Hematopoietic multipotent progenitor cell treated with erythropoietin and hydrocortisone succinate and interleukin-3 and kit ligand, for 15 days (in vitro differentiated cells): ENCODE measurements at places on chromosomes 3 and 15.

- DNase-seq: no peak
Measured at GRCh38 chr15:62545467-62546227, 380.6 kb upstream of the C2CD4B start.

- no peak for DNase-seq
Measured at GRCh38 chr3:78348664-78349063, 1308.8 kb downstream of the ROBO2 start.

DNA sequence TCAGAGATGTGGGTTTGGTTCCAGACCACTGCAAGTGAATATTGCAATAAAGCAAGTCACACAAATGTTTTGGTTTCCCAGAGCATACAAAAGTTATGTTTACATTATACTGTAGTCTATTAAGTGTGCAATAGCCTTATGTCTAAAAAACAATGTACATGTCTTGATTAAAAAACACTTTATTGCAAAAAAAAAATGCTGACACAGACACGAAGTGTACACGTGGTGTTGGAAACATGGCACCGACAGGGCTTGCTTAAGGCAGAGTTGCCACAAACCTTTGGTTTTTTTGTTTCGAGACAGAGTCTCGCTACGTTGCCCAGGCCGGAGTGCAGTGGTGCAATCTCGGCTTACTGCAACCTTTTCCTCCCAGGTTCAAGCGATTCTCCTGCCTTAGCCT is 50.1 kb downstream of the RAB11A start:
- DNase-seq: no peak

DNA sequence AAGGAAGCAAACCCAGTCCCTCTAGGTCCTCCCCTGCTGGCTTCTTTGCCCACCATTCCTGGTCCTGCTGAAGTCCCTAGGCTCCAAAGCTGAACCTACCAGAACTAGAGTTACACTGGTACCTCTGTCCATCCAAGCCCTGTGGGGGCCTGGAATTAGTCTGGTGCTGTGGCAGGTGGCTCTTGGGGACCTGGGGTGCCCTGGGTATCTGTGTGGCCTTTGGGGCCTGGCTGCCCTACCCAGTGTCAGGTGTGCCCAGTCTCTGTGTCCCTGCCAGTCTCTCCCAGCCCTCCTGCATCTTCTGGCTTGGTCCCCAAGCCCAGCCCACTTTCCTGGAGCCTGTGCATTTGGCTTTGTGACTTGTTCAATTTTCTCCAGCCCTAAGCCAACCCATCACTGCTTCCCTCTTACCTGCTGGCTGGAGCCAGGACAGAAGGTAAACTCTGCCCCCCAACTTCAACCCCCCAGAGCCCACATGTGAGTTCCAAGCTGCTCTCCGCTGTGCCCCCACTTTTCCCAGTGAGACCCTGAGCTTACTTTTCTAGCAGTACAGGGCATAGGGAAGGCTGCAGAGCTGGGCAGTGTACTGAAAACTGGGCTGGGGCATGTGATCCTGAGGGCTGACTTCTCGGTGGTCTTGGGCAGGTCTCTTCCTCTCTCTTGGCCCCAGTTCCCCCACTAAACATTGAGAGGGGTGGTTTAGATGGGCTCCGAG is 28.3 kb upstream of the HHATL start:
- DNase-seq: no peak

DNA sequence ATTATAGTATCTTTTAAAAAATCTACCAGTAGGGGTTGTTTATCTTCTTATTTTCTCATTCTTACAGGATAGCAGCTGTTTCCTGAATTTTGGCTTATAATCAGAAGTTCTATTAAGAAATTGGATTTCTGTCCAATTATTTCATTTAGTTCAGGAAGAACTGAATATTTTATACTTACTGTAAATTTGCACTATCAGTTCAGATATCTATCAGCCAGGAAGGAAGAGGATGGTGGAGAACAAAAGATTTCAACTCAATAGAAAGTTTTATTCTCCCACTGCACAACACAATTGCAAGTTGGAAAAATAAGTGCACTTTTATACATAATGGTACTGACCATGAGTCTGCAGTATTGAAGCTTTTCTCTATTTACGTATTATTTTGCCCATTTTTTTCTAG is 400.9 kb downstream of the PLOD2 start:
- no peak for DNase-seq

DNA sequence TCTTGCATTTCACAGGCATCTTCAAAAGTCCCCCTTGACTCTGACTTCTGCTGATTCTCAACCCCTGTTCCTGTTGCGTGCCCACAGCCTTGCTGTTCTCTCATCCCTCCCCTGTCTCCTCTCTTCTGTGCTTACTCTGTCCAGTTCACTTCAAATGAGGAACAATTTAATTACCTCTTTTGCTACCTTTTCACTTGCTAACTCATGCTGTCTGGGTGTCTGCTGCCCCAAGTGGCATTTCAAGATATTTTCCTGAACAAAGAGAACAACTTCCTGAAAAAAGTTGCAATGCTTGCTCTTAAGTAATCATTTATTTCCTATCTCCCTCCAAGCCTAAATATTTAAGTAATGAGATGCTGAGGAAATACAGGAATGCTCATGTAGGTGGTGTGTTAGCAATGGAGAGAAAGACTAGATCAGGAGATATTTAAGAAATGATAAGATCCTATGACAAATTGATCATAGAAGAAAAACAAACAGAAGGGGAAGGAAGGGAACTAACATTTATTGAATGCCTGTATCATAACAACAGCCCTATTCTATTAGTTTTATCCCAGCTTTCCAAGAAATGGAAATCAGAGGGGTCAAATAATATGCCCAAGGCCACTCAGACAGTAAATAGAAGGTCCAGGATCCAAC is 42.2 kb downstream of the SV2B start:
- no peak for DNase-seq

- no peak for DNase-seq
Measured at GRCh38 chr3:56409790-56410189, 58.5 kb downstream of the ERC2 start.

GRCh38 chr3:126867863-126868200 is 115.1 kb upstream of the PLXNA1 start:
- DNase-seq: no peak

DNA sequence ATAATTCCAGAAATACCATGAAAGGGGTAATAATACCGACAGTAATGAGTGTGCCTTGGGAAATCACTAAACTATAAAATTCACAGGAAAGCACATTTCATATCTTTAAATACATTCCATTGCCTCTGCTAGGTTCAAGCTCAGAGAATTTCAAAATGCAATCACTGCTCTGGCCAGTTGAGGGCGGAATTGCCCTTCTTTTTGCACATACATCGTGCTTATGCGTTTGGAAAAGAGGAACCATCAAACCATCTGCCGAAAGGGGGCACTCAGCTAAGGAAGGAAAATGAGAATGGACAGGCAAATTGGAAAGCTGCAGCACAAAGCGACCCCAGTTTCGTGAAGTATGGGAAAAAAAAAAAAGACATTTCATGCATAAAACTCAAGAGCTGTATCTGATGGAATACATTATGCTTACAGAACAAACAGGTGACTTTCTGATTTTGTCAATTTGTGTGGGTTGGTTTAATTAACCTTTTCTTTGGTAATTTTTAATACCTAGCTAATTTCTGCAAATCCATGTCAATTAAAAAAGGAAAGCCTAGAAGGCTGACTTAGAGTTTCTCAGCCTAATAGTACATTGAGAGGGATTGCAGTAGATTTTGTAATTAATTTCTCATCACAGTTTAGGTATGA is 61.4 kb downstream of the TUSC7 start:
- peak; percentile 10 for DNase-seq

- DNase-seq: no peak
Measured at GRCh38 chr3:135238871-135239614, 444.0 kb downstream of the EPHB1 start.

GRCh38 chr3:188160751-188161150 is 6.8 kb downstream of the LPP start:
- no peak for DNase-seq

- DNase-seq: no peak
Measured at GRCh38 chr3:123281406-123281805, 79.7 kb downstream of the SEC22A start.

DNA sequence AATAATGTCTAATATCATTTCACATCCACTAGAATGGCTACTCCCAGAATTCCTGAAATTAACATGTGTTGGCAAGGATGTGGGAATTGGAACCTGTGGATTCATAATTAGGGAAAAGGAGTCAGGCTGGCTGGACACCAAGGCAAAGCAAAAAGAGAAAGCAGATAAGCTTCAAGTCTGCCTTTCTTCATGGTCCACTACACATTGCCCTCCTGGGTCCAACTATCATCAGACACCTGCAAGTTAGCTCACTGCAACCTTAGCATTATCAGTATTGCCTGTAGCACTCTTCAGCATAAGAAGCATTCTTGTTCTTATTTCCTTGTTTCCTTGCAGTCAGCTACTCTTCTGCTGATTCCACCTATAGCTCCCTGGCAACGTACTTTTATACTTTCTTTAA is 124.3 kb downstream of the ZNF280D start:
- no peak for DNase-seq

GRCh38 chr3:119781330-119782198 is at the start of gene NR1I2:
TSS of gene NR1I2 (plus strand) at chr3:119782101.
- no peak for DNase-seq

DNA sequence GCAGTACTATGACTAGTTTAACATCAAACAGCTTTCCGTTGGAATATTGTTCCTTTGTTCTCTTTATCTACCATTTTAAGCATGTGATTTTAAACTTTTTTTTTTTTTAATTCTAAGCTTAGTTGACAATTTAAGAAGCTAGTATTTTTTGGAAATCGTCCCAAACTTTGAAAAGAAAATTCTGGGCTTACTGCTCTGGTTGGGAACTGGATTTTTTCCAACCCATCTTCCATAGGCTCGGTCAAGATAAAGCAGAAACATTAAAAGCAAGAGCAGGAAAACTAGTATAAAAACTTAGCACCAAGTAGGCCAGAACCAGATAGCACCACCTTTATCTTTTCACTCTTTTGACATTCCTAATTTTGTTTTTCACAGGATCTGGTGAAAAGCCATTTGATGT is 49.9 kb downstream of the TSC22D2 start:
- no peak for DNase-seq

DNA sequence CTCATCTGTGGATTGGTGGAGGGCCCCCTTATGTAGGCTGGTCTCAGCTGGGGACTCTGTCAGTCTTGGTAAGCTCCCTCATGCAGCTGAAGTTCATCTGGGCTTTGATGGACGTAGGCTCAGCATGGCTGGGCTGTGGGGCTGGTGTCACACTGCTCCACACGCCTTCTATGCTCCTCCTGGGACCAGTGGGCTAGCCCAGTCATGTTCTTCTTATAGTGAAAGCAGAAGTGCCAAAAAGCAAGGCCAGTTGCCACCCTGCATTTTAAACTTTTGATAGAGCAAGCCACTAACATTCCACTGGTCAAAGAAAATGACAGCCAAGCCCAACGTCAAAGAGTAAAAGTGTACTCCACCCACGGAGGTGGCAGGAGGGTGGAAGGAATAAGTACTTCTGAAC is 165.5 kb downstream of the MEX3B start:
- DNase-seq: no peak

DNA sequence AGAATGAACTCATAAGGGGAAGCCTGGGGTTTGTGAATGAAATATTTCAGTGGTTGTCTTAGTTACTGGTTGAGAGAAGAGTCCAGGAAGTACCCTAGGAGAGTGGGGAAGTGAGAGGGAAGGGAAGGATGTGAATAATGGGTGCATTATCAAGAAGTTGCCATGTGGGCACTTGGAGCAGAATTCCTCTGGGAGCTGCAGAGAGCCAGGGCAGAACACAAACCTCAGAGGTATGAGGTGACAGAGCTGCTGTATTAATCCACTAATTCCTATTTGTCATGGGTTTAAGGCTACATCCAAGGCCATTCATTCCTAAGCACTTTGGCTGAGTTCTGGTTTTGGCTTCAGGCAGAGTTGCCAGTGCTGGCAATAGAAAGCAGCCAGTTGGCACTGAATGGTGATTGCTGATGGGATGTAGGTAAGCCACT is 29.0 kb downstream of the NDUFB4 start:
- DNase-seq: no peak

- DNase-seq: peak; percentile 70
Measured at GRCh38 chr3:63937661-63938651, 25.8 kb upstream of the SCAANT1 start.

DNA sequence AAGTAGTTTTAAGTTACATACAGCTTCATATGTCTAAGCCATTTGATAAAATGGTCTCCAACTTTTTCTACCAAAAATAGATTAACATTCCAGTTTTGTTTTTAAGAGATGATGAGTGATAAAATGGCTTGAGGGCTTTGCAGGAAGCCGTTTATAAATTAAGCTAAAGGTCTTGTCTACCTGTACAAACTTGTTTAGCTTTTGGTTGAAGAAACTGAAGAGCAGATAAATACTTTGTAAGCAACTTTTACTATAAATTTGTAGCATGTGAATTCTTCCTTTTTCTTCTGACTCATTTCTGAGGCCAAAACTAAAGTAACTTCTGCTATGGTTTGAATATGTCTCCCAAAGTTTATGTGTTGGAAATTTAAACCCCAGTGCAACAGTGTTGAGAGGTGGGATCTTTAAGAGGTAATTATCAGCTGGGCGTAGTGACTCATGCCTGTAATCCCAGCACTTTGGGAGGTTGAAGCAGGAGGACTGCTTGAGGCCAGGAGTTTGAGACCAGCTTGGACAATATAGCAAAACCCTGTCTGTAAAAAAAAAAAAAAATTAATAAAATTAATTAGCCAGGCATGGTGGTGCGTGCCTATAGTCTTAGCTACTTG is 8.2 kb upstream of the NEDD4 start:
- DNase-seq: no peak

DNA sequence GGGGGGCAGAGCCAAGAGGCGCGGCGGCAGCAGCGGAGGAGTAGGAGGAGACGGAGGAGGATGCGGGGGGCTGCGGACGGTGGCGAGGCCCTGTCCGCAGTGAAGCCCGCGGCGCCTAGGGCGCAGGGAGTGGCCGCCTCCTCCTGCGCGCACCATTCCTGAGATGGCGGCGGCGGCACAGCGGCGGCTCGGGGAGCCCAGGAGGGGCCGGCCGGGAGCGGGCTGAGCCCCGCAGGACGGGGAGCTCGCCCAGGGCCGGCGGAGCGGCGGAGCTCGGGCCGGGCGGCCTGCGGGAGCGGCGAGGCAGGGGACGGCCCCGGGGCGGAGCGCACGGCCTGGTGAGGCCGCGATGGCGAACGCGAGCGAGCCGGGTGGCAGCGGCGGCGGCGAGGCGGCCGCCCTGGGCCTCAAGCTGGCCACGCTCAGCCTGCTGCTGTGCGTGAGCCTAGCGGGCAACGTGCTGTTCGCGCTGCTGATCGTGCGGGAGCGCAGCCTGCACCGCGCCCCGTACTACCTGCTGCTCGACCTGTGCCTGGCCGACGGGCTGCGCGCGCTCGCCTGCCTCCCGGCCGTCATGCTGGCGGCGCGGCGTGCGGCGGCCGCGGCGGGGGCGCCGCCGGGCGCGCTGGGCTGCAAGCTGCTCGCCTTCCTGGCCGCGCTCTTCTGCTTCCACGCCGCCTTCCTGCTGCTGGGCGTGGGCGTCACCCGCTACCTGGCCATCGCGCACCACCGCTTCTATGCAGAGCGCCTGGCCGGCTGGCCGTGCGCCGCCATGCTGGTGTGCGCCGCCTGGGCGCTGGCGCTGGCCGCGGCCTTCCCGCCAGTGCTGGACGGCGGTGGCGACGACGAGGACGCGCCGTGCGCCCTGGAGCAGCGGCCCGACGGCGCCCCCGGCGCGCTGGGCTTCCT is at the start of gene GPR27:
TSS of gene GPR27 (plus strand) at position 155 of the 909 bp plus-strand sequence. CDS start at position 350, 195 bp downstream.
- no peak for DNase-seq
